ENCODE measurements at places on chromosomes 16 and 17.
A peak's percentile ranks its signal among the peaks of the same experiment; 100 is the strongest.

- DNase-seq: no peak
These were observed 3.6 kb downstream of the ZNF48 start for GRCh38 chr16:30398661-30399434.

- DNase-seq: no peak
These were observed 100.2 kb upstream of the CDH11 start for GRCh38 chr16:65222049-65222448.

- no peak for DNase-seq
These were observed 11.4 kb downstream of the HLF start for GRCh38 chr17:55275894-55276804.

GRCh38 chr17:57413848-57414651 is 157.7 kb downstream of the MSI2 start:
- no peak for DNase-seq

GRCh38 chr17:64024781-64025731 is 4.6 kb upstream of the ICAM2 start:
- DNase-seq: no peak

DNA sequence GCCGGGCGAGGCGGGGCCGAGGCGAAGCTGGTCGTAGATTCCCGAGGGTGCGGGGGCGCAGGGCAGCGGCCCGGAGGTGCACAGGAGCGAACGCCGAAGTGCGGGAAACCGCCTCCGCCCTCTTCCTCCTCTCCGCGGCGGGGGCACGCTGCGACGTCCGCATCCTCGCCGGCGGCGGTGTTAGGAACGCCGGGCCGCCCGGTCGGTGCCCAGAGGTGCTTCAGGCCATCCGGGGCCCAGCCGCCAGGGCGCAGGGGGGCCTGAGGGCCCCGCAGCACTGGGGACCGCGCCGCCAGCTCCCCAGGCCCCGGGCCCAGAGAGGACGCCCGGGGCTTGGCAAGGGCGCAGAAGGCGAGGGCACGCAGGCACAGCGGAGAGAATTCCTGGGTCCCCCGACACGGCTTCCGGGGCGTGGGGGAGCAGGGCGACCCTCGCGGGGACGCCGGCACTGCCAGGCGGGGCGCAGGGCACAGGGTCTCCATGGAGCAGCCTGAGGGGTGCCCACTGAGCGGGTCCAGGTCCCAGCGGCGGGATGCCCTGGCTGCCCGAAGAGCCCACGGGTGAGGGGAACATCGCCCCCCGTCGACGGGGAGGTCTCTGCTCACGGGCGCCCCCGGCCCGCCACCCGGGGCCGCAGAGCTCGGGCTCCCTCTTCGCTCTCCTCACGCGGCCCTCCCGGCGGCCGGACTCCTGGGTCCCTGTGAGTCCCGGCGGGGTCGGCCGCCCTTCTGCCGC is 576 bp downstream of the EPOP start:
- DNase-seq: no peak

DNA sequence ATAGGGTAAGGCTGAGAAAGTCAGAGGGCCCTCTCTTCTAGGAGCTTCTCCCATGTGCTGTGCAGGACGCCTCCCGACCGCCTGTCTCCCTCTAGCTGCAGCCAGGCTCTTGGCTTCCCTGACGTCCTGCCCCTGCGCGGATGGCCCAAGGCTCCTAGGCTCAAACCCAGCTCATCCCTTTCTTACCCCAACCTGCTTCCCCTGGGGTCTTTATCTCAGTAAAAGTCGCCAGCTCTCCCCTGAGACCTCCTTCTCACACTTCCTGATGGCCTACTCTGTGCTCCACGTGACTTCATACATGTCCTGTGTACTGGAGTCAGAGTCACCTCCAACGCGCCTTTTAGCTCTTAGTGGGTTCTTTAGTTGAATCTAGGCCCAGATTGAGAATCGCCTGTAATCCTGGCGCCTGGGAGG is 1.1 kb upstream of the ZNF747 start:
- peak; percentile 81 for DNase-seq

DNA sequence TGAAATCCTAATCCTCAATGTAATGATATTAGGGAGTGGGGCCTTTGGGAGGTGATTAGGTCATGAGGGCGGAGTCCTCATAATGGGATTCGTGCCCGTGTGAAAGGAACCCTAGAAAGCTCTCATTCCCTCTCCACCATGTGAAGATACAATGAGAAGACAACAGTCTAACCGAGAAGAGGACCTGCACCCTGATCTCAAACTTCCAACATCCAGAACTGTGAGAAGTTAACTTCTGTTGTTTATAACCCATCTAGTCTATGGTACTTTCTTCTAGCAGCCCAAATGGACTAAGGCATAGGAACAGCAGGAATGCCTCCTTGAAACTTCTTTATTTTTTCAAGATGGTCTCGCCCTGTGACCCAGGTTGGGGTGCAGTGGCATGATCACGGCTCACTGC is 24.7 kb downstream of the WSB1 start:
- DNase-seq: no peak

DNA sequence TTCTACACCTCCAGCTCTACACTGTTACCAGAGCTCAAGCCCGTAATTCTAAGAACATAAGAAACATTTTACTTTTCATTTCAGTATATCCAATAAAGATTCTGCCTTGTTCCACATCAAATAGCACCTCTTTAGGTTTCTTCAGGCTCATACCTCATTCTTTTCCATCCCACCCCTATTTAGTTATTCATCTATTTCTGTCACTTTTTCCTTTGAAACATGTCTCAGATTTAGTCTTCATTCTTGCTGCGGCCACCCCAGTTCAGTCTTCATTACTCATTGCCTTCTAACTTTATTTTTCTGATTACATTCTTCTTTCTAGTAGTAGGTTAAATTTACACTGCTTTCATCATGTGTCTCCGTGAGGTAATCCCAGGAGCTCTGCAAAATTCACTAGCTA is 33.5 kb downstream of the PPM1E start:
- DNase-seq: no peak

DNA sequence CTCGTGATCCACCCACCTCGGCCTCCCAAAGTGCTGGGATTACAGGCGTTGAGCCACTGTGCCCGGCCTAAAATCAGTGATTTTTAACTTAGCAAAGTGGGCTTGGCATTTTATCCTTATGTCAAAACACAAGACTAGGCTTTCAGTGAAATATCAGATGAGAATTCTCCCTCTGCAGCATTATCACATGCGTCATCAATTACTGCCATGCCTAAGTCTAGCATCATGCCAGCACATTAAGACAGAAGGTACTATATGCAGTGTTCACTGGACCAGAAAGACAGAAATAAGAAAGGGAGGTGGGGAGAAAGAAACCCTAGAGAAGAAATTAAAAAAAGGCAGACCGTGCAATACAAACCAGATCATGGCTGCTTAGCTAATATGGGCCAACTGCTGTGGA is 29.8 kb downstream of the GPATCH8 start:
- no peak for DNase-seq

DNA sequence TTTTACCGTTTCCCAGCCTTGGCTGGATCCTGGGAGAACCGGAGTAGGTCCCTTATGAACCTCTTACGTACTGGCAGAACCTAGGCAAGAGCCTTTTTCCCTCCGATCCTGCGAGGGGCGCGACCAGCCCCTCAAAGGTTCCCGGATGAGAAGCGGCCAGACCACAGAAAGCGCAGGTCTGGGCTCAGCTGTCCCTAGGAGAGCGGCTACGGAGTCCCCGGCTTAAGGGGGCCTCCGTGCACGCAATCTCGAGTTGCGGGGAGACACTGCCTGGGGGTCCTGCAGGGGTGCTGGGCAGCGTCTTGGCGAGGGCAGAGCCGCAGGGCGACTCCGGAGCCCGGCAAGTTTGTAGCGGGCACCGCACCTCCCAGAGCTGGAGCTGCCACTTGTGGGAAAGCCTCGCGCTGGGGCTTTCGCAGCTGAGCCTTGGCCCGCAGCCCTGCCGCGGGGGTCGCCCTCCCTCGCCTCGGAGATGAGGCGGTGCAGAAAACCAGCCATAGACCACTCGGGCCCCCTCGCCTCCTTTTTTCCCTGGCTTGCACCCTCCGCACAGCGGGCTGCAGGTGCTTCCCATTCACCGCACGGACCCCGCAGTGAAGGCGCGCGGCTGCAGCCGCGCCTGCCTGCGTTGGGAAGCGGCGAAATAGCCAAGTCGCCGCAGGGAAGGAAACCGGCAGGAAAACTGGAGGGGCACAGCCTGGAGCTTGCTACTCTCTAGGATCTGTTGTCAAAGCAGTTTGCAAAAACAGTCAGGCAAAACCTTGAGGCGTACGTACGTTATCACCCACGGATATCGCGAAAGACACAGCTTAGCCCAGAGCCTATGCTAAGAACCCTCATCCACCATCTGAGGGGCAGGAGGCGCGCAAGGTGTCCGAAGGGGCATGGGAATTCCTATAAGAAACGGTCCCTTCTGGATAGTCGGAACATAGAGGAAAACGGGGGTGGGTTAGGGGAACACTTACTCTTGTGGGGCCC is 834 bp downstream of the CDH8 start:
- DNase-seq: peak; percentile 85
